ENCODE measurements at places on chromosomes 2 and 18.

DNA sequence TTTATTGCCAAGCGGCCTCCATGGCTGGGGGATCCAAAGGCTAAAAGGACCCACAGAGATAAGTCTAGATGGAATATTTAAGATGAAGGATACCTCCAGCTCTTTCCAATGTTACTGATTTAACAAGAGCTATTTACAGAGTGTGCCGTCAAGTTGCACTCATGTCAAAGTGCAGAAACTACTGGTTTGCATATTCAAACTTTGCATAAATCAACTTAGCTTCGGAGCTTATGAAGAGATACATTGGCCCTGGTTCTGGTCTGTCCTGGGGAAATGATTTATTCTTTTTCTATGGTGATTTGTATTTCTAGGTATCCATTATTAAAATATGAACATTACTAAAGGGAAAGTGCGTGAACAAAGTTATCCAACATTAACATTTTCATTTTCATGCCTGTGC, 14.4 kb upstream of the MYO5B start:
- DNase-seq: no peak

DNA sequence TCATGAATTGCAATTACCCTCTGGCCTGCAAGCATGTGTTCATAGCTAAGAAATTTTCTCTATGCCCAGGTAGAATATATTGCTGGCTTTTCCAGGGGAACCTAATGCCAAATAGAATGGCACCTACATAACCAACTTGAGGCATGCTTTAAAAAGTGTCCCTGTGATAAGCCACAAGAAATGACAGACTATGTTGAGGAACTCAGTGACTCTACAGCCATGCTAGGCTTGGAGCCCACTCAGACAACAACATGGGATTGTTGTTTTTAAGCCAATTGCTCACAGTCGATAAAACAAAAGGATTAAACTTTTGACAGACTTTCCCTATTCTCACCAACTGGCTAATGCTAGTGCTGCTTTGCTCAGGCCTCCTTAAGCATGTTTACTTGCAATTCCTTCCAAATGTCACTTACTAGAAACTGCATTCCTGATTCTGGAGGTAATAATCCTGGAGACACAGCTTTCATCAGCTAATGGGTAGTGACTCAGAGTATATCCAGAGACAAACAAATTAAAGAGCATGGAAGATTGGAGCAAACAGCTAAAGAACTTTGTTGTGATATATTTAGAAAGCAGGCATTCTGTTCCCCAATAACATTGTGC, 249.0 kb downstream of the SLC8A1 start:
- DNase-seq: no peak

DNA sequence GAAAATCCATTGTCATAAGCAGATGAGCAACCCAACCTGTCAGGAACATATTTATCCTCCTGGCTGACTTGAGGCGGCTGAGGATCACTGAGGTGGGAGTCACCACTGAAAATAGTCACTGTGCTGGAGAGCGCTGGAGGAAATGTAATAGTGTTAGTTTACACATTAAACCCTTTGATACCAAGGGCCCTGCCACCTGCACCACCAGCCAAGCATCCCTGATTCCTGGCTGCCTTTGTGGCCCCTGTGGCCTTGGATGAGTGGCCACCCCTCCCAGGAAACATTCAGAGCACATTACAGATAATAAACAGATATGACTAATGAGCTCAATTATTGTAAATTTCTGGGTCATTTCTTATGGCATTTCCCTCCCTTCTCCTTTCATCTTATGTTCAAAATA, 105.9 kb downstream of the LYPD1 start:
- no peak for DNase-seq

GRCh38 chr2:101205521-101206479, 46.9 kb upstream of the CNOT11 start:
- DNase-seq: peak; percentile 69

DNA sequence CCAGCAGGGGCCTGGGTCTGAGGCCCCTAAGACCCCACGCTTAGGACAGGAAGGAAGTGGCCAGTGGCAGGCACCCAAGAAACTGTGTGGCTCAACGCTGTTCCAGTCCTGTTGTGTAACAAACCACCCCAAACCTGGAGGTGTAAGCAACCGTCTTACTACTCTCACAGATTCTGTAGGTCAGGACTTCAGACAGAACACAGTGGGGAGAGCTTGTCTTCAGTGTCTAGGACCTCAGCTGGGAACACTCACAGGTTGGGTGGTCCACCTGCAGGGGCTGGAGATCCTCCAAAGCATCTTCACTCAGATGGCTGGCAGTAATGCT, 123.0 kb downstream of the KLHL29 start:
- no peak for DNase-seq

- peak; percentile 35 for DNase-seq
Observed at GRCh38 chr2:21118302-21118920, 5.4 kb upstream of the TDRD15 start.

- no peak for DNase-seq
Observed at GRCh38 chr2:220134756-220135534, 507.5 kb downstream of the SLC4A3 start.

- no peak for DNase-seq
Observed at GRCh38 chr2:169771021-169771420, 27.6 kb upstream of the SSB start.

- DNase-seq: peak; percentile 2
Observed at GRCh38 chr2:116510117-116510671, 1304.3 kb upstream of the DDX18 start.

DNA sequence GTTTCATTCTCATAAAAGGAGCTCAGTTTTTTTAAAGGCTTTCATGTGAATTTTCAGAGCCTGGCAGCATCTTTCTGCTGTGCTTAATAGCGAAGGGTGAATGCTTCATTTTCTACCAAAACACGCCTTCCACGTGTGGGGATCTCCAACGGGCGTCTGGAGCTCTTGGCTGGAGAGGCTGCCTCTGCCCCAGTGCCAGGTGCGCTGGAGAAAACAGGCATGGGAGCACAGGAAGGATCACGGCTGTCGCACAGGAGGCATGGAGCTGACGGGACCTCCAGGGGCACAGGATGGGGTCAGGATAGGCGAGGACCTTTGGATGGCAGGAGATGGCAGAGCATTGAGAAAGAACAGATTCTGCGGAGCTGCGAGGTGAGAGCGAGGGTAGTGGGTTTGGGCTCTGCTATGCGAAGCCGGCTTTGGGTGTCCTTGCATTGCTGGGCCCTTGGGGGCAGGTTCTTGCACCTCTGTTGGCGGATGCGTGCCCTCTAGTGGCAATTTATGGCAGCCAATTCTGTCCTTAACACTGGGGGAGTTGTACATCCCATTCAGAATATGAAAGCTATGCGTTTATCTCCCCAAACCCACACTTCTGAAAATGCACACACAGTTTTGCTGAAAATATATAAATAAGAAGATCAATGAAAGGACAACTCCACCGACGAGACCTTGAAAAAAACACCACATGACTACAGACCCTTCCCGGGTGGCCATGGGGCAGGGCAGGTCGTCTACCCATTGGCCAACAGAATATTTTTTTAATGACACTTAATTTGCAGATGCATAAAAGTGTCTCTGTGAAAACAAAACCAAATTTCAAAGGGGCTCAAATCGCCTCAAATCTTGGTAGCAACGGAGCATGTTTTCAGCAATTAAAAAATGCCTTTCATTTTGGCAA, 90.4 kb upstream of the SLC35G4 start:
- DNase-seq: peak; percentile 88

- no peak for DNase-seq
Observed at GRCh38 chr2:141260911-141261310, 869.9 kb downstream of the LRP1B start.

DNA sequence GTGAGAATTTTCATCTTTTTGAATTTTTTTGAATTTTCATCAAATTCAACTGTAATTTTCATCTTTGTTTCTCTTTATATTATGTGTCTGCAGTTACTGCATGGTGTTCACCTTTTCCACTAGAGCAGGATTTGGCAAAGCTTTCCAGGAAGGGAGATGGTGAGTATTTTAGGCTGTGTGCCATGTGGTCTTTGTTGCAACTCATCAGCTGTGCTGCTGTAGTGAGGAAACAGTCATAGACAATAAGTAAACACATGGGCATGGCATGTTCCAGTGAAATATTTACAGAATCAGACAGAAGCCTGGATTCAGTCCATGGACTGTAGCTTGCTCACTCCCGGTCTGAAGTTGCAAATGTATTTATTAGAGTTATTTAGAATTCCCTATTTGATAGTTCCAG, 120.4 kb downstream of the DCDC2C start:
- DNase-seq: no peak

DNA sequence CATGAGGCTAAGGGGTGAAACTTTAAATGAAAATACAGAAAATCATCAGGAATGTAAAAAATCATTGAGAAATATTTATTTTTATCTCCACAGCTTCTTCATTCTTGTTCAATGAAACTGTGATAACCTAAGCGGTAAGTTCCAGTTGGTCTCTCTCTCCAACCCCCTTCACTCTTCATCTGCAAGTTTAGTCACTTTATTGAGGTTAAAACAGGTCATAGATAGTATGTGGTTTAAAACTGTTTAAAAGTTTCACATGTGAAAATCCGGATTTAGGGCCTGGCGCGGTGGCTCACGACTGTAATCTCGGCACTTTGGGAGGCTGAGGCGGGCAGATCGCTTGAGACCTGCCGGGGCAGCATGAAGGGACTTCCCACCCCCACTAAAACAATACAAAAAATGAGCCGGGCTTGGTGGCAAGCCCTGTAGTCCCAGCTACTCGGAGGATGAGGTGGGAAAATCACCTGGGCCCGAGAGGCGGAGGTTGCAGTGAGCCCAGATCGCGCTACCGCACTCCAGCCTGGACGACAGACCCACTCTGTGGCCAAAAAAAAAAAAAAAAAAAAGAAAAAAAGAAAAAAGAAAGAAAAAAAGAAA, 1.6 kb upstream of the PHLPP1 start:
- DNase-seq: peak; percentile 12

DNA sequence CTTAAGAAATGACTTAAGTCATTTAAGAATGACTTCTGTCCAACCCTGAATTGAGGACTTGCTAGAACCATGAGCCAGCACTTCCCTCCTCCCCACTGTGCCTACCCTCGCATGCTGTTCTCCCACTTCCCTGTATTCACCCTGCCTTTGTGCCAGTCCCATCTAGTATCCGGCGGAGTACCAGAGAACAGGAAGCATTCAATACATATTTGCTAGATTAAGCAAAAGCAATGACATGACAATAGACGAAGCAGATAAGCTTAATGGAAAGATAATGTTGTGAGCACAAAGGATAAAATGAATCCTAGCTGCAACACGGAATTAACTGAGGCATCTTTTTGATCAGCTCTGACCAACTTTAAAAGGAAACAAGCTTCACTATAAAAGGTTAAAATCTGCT, 328.5 kb downstream of the TDRD15 start:
- no peak for DNase-seq

GRCh38 chr2:200056105-200056504, 100.7 kb downstream of the MAIP1 start:
- DNase-seq: no peak

GRCh38 chr2:165868211-165868610, 74.2 kb upstream of the GALNT3 start:
- DNase-seq: no peak

DNA sequence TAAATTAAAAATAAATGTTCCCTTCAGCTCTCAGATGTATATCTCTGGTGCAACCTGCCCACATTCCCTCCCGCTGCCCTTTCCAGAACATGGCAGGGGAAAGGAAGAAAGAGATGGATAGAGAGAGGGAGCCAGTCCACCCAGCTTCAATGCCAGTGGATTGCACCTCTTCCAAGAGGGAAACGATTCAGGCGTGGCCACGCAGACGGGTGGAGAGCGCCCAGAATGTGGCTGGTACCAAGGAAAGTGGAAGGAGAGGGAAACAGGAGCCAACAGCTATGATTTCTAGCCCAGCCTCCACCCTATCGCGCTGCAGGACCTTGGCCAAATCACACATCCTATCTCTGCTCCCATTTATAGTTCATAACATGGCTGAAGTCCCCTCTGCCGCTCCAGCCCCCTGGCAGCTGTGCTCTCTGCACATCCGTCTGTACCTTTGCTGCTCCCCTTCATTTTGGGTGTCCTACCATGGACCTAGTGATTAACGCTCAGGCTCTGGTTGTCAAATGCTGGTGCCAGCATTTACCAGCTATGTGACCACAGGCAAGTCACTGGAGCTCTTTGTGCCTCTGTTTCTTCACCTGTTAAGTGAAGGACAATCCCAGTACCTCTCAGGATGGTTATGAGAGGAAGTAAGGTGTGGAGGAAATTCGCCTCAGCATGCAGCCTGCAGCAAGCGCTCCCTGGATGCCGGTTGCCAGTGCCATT, 66.5 kb downstream of the SFXN5 start:
- DNase-seq: no peak

- DNase-seq: no peak
Observed at GRCh38 chr18:76823161-76823538, 793 bp downstream of the ZNF236 start.

- DNase-seq: no peak
Observed at GRCh38 chr2:29480426-29480825, 365.2 kb downstream of the CLIP4 start.

GRCh38 chr2:137525641-137526190, 438.6 kb upstream of the HNMT start:
- no peak for DNase-seq

GRCh38 chr2:236308855-236309668, 44.9 kb upstream of the ASB18 start:
- DNase-seq: no peak

- DNase-seq: no peak
Observed at GRCh38 chr2:81645745-81646301, 1341.3 kb upstream of the LRRTM1 start.

DNA sequence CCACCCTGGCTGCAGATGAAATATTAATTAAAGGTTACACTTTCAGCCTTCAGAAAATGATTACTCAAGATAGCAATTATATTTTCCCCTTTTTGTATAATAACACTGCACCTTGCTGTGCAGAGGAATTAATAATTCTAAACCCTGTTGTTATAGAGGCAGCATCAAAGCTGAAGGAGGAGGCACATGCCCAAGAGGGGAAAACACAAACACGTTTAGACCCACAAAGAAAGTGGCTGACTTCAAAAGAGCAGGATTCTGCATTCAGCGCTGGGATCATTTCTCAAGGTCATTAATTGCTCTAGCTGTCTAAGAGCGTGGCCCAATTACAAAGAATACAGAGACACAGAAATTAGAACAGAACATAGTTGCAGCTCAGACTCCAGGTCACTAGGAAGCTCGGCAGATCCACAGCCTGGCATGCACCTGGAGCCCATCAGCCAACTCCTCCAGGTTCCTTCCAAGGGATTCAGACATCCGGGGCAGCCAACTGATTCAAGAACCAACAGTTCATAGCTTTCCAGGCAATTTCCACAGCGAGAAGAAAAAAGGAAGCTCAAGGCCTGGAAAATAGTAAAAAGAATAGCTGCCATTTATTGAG, 102.3 kb upstream of the ID2 start:
- no peak for DNase-seq

- DNase-seq: peak; percentile 8
Observed at GRCh38 chr18:22831441-22831904, 101.7 kb upstream of the RBBP8 start.

GRCh38 chr2:29215073-29215472, 99.9 kb downstream of the CLIP4 start:
- no peak for DNase-seq

- DNase-seq: no peak
Observed at GRCh38 chr2:9972621-9973479, 21.4 kb downstream of the GRHL1 start.
